Non-pigmented ciliary epithelial cell (primary cell): ENCODE measurements at places on chromosomes 13 and 19.

DNA sequence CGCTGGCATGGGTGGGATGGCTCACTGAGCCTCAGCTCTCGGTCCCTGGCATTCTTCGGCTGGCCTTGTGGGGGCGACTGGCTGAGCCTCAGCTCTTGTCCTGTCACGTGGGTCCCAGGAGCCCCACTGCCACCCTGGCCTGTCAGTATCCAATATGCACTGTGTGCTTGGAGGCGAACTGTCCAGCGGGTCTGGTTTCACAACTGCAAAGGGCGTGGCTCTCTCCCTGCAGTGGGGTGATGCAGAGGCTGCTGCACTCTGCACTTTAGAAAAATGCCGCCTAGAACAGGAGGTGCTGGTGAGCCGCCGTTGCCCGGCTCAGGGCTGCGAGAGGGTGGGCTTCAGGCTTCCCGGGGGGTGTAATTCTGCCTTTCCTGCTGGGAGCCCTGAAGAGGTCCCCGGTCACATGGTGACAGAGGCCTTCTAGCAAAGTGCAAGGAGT is 17.0 kb upstream of the TMEM255B start:
- DNase-seq, result no peak

- no peak for DNase-seq
Measured at GRCh38 chr13:54394085-54394700, 1365.6 kb downstream of the OLFM4 start.

DNA sequence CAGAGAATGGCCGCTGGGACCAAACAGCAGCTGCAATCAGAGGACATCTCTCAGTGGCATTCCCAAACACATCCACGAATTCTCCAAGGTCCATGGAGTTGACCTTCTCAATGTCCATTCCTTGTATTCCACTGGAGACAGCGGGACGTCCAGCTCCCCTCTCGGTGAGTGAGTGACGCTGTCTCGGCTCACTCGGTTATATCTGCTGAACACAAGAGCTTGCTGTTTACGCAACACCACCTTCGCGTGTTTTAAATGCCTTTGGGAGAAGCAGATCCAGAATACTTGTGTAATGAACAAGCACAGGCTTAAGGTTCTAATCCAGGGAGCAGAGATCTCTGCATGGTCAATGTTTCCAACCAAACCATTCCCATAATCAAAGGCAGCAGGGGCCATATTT is at the start of gene URAD:
URAD (minus strand) TSS at position 174 of the 400 bp plus-strand sequence; CDS start at position 118, 56 bp downstream.
- DNase-seq, result no peak

DNA sequence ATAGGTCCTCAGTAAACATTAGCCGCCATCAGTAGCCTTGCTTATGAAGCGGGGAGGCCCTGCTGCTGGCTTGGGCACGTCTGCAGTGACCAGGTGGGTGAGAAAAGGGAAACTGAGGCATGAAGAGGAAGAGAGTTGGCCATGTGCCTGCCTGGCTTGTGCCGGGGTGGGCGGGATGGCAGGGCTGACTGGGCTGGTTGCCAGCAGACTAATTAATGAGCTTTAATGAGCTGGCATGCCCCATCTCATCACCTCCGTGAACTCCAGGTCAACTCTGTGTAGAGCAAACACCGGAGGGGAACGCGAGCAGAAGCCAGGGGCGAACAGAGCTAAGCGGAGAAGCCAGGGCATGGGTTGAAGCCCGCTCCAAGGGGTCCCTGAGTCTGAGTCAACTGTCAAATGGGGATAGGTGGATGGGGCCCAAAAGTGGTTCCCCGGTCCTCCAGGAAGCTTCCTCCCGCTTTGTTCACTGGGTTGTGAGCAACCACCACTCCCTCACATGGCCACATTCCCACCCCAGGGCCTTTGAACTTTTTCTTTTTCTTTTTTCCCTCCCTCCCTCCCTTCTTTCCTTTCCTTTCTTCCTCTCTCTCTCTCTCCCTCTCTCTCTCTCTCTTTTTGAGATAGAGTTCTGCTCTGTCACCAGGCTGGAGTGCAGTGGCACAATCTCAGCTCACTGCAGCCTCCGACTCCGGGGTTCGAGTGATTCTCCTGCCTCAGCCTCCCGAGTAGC is 8.7 kb downstream of the NR2F6 start:
- DNase-seq, result no peak

GRCh38 chr13:71242201-71242600 is 624.8 kb downstream of the DACH1 start:
- no peak for DNase-seq

- no peak for DNase-seq
Measured at GRCh38 chr19:13035820-13036365, 40.6 kb downstream of the NFIX start.

DNA sequence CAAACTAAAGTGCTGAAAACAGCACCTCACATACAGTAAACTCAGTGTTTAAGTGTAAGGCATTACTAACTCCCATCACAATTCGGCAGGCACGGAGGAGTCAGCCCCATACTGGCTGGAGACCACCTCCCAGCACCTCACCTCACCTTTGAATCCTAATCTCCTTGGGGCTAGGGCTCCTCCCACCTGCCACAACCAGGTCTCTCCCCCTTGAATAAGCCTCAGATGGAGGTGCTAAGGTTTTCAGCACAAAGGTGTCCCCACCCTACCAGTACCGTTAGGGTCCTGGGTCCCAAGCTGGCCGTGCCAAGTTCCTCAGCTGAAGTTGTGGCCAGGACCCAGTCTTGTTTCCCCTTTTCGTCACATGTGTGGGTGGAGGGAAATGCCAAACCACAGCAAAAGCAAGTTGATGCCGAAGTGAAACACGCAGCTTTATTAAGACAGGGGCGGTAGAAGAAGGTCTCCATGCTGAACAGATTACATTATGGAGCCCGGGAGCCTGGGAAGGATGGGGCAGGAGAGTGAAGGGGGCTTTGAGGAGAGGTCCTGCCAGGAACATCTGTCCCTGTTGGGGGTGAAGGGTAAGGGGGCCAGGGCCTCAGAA is at the start of gene IGFLR1:
IGFLR1 (minus strand) TSS at position 332 of the 604 bp plus-strand sequence. CDS start 1,272 bp downstream, outside the sequence.
- no peak for DNase-seq

GRCh38 chr19:35138305-35138892 is at the start of gene FXYD1:
FXYD1 (plus strand) TSS chr19:35138824; CDS start chr19:35140080, 1,256 bp downstream.
- DNase-seq, result no peak

DNA sequence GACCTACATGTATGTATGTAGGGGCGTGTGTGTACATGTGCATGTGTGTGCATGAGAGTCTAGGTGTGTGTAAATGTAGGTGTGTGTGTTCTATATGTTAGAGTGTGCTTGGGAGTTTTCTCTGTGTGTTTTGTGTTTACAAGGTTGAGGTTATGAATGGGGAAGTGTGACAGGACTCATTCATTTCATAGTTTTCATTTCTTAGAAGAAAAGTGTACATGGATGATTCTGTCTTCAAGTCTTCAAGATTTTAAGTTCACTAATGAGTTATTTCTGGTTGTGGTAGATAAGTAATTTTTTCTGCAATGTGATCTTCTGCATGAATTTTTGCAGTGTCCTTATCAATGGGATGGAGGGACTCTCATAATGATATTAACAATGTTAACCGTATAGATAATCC is 118.2 kb upstream of the SLC10A2 start:
- DNase-seq, result no peak

DNA sequence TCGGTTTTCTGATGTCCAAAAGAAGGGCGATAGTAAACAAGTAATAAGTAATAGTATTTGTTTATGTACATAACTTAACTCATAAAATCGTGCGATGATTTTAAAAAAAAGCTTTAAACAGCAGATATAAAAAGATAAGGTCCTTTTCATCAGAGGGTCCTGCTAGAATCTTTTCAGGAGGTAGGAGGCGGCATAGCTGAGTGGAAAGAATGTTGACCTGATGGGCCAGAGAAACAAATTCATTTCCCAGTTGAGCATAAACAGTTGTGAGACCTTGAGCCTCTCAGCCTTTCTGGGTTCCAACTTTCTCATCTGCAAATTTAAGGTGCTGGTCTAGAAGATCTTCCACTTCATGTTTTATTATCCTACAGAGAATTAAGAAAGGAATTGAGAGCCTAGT is 173.5 kb downstream of the LACC1 start:
- DNase-seq, result no peak

- no peak for DNase-seq
Measured at GRCh38 chr19:4016486-4016885, 8.9 kb downstream of the PIAS4 start.

DNA sequence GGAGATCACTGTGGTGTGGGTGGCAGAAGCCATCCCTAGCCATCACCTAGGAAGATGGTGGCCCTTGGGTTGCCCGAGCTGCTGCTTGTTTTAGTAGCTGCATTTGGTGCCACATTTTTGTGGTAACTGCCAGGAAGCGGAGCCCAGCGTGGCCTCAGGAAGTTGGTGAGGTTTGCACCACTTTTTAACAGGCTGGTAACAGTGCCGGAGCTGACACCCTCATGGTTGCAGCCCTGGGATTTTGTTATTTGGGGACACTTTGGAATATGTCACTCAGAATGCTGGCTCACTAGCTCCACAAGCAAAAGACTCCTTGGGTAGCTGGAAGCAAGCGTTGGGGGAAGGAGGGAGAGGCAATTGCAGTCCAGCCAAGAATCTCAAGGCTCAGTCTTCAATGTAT is 22.1 kb downstream of the ACTN4 start:
- no peak for DNase-seq

- no peak for DNase-seq
Measured at GRCh38 chr19:29040951-29041350, 172.0 kb downstream of the UQCRFS1 start.

DNA sequence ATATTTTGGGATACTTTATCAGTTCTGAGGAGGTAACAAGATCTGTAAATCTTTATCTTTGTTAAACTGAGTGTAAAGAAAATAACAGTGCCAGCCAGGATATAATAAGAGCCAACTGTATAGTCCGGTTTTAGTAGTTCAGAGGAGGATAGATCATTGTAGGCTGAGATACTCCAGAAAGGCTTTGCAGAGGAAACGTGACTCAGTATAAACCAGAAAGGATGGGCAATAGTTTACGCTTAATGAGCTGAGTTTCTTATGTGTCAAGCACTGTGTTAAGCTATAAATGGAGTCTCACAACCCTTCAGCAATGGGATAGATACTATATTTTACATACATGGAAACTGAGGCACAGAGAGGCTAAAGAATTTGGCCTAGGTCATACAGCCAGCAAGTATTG is 3.8 kb downstream of the RFXAP start:
- DNase-seq, result no peak

DNA sequence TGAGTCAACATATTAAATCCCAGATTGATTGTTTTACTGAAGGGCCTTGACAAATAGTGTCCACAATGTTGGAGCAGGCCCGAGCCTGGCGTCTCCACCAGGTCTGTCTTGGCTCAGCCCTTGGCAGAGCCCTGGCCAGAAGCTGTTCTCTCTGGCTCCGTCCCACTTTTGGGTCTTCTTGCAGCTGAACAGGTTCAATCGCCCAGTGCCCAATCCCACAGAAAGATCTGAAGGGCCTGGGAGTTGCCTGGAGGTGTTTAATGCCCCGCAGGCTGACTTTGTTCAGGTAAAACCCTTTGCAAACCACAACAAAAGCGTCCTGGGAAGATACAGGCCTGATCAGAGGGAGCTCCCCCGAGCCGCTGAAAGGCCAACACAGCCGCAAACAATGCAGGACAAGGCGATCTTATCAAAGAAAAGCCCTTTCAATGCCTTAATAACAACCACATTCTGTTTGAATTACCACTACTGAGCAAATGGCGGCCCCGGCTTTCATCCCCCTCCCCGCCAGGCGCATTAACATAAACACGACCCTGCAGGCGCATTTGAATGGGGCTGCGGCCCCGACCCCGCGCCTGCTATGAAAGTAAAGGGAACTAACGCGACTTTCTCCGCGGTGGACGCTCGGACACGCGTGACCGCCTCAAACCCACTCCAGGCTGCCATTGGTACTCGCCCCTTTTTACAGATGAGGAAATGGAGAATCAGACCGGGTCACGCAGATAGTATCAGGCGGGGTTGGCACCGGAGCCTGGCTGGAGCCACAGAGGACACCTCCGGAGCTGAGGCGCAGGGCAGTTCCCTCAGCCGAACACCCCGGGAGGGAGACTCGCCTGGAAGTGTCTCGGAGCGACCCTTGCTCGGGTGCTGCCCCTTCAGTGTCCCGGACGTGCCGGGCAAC is 3.1 kb downstream of the CDX2 start:
- DNase-seq, result no peak

- DNase-seq, result no peak
Measured at GRCh38 chr13:46229251-46229650, 17.5 kb downstream of the LRRC63 start.

DNA sequence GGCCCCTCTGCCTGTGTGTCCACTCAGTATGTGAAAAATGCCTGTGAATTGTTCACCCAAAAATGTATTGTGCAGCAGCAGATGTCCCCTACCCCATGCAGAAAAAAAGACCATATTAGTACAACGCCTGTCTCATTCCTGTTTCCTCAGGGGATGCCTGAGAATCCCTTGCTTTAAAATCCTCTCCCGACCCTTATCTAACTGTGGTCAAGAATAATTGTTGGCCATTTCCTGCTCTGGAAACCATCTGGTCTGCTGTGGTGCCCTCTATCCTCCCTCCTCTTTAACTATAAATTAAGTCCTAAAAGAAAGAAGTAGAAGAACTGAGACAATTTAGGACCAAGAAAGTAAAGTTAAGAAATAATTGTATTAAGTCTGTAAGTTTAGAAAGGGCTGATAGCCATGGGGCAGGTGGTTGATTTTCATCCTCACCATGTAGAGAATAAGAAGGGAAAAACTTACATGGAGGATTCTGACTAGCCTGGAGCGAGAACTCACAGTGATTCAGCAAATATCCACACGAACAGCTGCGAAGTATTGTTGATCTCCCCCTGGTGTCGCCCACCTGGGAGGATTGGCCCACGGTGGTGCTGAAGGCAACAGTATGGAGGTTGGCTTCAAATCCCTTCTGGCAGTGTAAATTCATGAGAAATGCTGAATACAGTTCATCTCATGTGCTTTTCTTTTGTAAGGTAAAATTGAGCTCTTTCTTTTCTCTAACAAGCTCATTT is 85.6 kb downstream of the COL4A2 start:
- DNase-seq, result no peak

DNA sequence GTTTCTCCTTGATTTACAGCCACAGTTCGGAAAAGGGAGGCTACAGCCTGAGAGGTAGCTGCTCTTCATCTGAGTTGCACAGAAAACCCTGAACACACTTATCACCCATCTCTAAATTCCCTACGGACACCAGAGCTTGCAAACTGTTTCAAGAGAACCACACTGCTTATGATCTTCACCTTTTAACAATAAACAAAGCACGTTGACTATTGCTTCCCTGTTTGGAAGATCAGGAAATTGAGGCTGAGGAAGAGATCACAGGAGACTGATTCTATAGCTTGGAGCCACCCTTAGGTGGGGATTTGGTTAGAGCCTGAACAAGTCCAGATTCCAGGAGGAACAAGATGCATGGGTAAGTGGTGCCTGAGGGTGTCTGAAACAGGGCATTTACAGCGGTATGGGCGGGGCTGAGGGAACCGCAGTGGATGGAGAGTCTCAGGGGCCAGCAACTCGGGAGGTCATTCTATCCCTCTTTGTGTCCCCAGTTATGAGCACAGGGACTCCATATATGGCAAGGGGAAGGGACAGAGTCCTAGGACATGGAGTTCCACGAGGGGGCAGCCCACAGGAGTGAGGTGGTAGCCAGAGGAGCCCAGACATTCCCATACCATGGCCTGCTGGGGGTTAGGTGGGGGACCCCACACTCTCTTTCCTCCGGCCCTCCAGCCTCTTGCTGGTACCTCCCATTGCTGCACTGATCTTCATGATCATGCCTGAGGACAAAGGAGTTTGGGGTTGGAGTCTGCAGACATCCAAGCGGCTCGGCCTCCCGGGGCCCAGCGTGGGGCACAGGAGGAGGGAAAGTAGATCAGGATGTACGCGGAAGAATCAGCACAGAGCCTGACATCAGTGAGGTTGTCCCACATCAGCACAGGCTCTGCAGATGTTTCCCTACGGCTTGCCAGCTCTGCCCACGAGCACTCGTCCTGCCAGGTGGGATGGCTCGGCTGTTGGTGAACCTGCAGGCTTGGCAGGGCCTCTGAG is 162.3 kb upstream of the ZNF536 start:
- no peak for DNase-seq

- DNase-seq, result no peak
Measured at GRCh38 chr13:100620792-100621191, 32.2 kb upstream of the GGACT start.
